Endothelial cell (in vitro differentiated cells): ENCODE measurements at places on chromosomes 13 and 19.

DNA sequence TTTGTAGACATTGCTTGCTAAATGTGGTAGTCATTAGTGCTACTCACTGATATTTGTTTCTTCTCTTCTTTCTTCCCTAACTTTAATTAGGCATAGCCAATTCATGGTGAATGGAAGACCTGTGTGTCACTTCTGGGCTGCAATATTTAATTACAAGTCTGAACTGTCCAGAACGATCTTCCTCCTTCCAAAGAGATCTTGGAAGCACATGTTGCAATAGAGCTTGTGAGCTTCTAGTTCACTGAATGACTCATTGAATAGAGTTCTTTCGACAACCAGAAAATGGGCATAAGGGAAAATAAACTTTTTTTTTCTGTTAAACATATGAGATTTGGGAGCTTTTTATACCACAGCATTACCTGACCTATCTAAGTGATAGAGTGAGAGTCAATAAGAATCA is 1264.6 kb downstream of the PCDH9 start:
- DNase-seq = no peak

- no peak for DNase-seq
Measured at GRCh38 chr13:76672420-76672819, 213.8 kb downstream of the KCTD12 start.

GRCh38 chr13:106513025-106513983 is 22.2 kb downstream of the EFNB2 start:
- no peak for DNase-seq

DNA sequence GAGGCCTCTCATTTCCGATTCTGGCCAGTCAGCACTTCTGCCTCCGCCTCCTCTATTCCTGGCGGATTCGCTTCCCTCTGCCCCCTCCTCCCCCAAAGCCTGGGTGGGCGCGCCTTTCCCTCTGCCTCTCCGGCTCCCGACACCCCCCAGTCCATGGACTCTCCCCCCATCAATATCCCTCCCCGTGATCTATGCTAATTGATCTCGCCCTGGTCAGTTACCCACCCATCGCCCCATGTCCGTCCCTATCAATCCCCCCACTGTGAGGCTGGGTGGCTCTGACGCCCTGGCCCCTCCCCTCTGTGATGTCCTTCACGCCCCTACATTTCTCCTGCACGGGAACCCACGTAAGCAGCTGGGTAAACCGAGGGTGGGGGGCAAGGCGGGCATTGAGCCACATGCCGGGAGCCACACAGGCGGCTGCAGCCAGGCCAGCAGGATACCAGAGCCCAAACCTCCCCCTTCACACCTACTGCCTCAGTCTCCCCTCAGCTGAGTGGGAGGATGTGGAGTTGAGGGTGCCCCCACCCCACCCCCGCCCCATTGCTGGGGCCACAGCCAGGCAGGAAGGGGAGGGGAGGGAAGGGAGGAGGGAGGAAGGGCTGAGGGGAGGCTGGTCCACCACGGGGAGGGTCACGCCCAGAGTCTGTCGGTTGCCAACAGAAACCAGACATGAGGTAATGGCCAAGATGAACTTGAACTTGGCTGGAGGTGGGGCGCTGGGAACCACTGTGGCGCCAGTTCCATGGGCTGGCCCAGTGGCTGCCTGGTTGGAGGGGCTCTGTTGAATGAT is 21.0 kb downstream of the SMIM24 start:
- DNase-seq = no peak

- DNase-seq = peak; percentile 67
Measured at GRCh38 chr13:31431722-31432137, 232.0 kb downstream of the B3GLCT start.

DNA sequence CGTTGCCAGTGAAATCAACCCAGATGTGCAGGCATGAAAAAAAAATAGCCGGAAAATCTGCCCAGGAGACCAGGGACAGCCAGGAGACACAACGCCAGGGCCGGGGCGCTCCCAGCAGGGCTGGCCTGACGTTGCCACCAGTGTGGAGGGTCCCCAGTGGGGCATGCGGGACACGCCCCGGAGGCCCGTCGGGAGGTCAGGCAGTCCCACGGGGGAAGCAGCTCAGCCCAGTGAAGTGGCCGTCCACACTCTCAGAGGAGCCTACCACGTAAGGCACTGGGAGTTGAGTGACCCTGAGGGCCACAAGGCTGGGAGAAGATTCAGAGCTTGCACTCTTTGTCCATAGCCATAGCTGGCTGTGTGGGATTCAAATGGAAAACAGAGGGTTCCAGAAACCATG is 53.2 kb upstream of the GAS6 start:
- DNase-seq = no peak

DNA sequence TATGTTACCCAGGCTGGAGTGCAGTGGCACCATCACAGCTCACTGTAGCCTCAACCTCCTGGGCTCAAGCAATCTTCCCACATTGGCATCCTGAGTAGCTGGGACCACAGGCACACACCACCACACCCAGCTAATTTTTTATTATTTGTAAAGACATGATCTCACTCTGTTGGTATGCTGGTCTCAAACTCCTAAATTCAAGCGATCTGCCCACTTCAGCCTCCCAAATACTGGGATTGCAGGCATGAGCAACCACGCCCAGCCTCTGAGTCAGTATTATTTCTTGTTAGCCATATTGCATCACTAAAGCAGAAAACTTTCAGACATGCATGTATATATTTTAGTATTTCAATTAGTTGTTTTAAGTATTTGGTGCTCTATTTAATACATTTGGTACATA is 376.4 kb downstream of the GPC6 start:
- no peak for DNase-seq

DNA sequence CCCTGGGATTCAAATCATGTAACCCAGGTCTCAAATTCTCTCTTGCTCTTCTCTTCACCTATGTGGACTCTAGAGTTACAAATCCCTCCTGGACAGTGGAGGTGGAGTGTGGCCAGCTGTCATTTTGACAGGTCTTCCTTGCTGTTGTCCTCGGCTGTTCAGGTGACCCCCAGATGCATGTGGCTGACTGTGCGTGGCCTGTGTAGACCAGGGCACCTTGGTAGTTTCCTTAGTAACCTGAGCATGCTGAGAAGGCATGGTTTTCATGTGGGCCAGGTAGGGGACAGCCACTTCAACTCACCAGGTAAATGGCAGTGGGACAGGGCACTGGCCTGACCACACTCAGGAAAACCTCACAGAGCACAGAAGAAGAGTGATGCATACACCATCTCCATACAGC is 155.0 kb upstream of the TSHZ3 start:
- DNase-seq = no peak

DNA sequence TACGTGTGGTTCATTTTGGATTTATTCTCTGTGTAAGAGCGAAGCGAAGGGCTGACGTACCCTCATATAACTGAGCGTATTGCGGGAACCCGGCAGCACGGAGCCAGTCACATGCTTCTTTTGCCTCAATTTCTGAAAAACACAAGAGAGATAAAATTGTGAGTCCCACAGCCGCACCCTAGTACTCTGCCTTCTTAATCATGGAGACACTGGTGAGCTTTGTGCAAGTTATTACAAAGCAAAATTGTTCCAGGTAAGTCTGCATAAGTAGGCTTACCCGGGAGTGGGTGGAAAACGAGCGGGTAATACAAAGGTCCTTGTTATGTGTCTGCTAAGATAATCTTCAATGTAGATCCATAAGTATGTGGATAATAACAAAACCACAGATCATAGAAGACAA is 118.1 kb downstream of the STARD13 start:
- no peak for DNase-seq

DNA sequence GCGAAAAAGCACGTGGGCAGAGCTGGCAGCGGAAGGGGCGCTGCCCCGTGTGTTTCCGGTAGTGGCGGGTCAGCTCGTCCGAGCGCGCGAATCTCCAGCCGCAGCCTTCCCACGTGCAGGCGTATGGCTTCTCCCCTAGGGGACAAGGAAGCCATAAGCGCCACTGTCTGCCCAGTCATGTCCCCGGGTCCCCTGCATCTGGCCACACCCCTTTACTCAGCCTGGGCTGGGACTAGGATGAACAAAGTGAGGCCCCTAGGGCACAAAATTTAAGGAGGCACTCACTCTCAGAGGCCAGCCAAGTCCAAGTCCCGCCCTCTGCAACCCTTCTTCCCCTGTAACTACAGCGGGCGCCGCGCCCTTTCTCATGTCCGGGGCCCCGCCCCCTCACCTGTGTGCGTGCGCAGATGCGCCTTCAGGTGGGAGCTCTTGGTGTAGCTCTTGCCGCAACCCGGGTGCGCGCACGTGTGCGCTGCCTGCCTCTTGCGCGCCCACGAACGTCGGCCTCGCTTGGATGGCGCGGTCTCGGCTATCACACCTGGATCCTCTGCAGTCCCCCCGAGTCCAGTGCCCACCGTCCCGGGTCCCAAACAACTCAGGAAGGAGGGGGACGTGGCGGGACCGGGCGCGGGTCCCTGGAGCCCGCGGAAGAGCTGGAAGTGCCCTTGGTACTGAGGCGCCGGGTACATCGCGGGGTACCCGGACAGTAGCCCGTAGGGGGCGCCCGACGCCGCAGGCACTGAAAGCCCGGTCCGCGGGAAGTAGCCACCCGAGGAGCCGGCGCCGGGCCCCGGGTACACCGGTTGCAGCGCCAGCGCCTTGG is 1.9 kb downstream of the KLF1 start:
- DNase-seq = peak; percentile 77

DNA sequence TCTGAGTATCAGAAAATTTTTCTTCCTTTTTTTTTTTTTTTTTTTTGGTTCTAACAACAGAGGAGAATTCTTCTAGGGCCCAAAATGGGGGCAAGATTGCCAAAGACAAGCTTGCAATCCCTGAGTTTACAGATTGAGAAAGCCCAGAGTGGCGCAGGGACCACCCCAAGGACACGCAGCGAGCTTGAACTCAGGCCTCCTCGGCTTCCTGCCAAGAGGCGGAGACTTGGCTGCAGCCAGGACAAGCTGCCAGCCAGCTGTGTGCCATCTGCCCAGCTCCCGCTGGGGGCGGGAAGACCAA is 506 bp upstream of the MRPL34 start:
- no peak for DNase-seq

DNA sequence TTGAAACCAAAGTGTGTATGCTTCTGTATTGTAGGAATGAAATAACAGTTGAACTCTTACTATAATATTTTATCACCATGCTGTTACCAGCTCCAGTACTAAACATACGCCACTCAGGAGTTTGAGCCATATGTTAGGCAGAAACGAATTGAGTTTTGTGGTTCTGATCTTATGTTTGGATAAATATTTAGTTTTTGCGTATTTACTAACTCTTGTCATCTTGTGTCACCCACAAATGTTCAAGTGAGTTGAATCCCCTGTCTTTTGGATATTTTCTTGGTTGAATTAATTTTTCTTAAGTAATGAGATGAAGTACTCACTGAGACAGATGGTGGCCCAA is 1.5 kb downstream of the FNDC3A start:
- no peak for DNase-seq

GRCh38 chr19:58578012-58578925 is 5.1 kb upstream of the MZF1 start:
- no peak for DNase-seq

- DNase-seq = no peak
Measured at GRCh38 chr19:18558604-18559003, 934 bp downstream of the KXD1 start.

- no peak for DNase-seq
Measured at GRCh38 chr13:109385242-109385560, 401.2 kb downstream of the IRS2 start.

DNA sequence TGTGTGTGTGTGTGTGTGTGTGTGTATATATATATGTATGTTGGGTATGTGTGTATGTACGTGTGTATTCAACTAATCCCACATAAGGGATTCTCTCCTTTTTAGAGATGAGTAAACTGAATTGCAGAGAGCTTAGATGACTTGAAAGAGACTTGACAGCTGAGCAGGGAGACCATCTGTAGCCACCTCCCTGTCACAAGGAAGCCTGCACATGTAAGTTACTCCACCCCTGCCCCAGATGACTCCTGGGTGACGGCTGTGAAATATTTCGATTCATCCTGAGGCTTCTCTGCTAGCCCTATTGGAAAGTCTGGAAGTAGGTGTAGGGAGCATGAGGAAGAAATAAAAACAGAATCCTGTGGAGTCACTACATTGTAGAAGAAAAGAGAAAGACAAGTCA is 480.4 kb downstream of the FOXO1 start:
- no peak for DNase-seq

GRCh38 chr13:41691274-41691673 is 233.9 kb downstream of the RGCC start:
- no peak for DNase-seq

DNA sequence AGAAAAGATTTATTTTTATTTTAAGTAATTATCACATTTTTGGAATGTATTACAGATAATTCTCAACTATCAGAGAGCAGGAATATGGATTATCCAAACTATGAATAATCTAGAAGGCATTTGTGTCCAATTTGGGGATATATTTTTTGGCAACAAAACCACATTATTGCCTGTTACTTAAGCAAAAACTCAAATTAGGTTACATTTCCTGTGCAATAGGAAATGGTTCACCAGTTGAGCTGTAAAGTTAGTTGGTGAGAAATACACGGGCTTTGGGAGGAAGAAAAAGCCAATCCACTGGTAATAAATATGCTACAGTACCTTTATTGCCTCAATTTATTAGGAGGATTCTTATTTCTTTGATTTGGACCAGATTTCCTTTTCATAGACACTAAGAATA is 1075.2 kb downstream of the PCDH9 start:
- no peak for DNase-seq

DNA sequence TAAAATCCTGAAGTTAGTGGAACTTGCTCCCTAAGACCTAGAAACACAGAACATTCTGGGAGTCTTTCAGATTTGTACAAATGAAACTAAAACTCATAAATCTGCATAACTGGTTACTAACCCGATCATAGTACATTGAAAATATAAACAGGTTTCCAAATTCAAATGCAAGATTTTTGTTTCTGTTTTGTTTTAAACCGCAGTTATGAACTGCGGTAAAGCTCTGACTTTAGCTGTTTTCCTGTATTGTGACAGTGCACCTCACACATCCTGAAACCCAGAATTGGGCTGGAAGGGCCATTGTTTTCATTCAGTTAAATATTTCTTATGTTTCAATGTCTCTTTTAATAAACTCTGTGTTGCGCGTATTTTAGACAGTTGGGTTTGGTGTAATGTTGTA is 204.7 kb downstream of the SHISA2 start:
- no peak for DNase-seq

GRCh38 chr13:40922437-40923040 is 96.6 kb downstream of the ELF1 start:
- no peak for DNase-seq

DNA sequence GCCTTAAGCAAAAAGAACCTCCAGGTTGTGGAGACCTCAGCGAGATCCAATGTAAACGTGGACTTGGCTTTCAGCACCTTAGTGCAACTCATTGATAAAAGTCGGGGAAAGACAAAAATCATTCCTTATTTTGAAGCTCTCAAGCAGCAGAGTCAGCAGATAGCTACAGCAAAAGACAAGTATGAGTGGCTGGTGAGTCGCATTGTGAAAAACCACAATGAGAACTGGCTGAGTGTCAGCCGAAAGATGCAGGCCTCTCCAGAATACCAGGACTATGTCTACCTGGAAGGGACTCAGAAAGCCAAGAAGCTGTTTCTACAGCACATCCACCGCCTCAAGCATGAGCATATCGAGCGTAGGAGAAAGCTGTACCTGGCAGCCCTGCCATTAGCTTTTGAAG is 58.5 kb downstream of the ARHGAP35 start:
- no peak for DNase-seq
